ENCODE measurements at places on chromosomes 3 and 15.

DNA sequence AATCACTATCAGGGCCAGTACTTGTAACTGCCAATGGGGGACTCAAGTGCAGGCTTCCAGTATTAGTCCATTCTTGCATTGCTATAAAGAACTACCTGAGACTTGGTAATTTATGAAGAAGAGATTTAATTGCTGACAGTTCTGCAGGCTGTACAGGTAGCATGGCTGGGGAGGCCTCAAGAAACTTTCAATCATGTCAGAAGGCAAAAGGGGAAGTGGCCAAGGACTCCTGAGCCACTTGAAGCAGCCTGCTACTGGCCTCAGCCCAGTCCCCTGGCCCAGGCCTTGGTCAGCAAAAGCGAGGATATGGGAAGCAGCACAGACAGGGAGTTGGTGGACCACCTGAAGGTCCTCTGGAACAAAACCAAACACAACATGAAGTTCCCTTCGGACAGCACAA is 29.2 kb upstream of the OR5K1 start:
- no peak for DNase-seq

DNA sequence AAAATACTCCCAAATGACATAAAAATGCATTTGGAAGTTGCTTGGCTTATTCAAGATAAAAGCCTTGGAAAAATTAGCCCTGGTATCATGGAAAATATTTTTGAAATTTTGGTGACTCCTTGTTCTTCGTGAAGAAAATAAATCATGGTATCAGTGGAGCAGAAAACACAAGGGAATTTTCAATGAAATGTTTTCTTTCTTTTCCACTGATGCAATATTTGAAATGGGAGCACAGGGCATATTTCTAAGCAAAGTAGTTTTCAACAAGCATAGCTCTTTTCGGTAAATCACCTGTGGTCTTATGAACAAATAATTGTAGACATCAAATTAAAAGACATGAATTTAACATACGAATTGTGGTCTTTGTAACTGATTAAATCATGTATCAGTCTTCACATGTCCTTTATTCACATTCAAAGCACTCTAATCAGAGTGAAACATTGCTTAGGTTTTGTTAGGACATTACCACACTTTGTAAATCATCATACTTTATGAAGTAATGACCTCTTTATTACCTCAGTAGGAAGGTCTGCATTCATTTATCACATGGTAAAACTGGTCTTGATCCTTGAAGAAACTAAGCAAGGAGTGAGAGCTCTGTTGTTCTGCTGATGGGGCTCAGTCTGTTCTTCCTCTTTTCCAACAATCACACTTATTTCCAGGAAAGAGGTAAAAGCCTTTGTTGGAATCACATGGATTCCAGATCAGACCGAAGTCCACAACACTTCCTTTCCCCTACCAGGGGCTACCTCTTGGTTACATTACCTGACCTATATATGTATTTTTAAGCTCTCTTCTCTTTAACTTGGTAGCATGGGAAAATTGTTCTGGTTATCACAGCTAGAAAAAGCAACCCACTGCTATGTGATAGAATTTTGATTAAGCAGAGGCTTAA is 413.5 kb upstream of the THBS1 start:
- no peak for DNase-seq

- no peak for DNase-seq
Observed at GRCh38 chr15:94582368-94582767, 351.0 kb downstream of the MCTP2 start.

GRCh38 chr3:179072100-179072438 is 460 bp upstream of the ZMAT3 start:
- peak; percentile 23 for DNase-seq

- DNase-seq: no peak
Observed at GRCh38 chr3:142693136-142693853, 30.5 kb upstream of the TRPC1 start.

DNA sequence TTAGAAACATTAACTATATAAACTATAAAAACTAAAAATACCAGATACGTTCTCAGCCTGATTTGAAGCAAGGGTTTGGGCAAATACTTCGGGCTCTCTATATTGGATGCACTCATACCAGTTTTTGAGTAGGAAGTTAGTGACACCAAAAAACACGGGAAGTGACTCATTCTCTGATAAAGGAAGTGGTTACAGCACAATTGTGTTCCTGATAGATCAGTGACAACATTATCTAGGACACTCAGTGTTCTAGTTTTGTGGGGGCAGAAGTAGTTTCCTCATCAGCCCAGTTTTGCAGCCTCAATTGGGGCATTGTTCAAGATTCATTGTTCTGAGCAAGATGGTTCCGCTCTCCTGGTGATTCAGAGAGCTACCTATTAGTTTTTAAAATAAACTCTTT is 469.6 kb upstream of the DPPA4 start:
- peak; percentile 17 for DNase-seq

DNA sequence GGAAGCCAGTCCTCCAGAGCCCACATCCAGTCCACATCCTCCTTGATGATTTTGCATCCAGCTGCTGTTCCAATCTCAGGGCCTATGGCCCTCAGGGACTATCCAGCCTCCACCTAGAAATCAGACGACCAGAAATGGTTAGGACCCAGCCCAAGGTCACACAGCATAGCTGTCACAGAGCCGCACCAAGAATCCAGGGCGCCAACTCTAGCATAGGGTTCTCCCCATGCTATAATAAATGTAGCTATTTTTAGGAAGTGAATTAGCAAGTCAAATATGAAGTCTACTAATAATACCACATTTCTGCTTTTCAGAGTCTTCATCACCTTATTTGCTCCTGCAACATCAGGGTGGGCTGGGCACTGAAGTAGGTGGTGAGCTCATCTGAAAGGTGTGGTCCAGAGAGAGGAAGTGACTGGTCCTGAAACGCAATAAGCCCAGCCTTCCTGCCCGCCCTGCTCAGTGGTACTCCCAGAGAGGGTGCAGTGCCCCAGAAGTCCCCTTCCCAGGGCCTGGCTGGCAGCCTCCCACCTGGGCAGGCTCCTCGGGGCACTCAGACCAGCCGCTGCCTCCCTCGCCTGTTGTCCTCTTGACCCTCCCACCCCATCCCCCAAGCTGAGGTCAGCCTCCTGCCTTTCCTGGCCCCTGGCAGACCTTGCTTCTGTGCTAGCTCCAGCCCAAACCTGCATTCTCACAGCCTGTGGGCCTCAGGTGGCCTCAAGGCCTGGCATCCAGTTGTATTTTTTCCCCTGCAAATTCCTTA is 17.6 kb upstream of the CYP11A1 start:
- no peak for DNase-seq

DNA sequence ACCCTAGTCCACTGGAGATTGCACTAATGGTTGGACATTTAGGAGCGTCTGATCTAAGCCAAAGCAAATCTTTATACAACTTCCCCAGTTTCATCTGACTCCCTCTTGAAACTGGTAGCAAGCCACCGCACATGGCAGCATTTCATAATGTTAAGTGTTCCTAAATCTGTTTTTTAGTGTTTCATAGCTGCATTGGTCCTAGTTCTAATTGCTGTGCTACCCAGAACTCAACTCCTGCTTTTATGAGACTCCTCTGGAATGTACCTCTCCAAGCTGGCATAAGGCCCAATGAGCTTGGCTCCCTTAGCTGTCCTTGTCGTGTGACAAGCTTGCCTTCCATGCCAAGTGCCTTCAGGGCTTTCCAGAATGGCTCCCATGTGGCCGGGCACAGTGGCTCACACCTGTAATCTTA is 65.3 kb upstream of the FLNB start:
- DNase-seq: no peak

- DNase-seq: no peak
Observed at GRCh38 chr3:197960694-197961581, 921 bp downstream of the LMLN start.

- peak; percentile 18 for DNase-seq
Observed at GRCh38 chr3:172153335-172153861, 114.0 kb downstream of the FNDC3B start.

- no peak for DNase-seq
Observed at GRCh38 chr15:80612118-80612823, 82.8 kb upstream of the ABHD17C start.

GRCh38 chr15:40092256-40092978 is 16.3 kb downstream of the BMF start:
- DNase-seq: no peak

- no peak for DNase-seq
Observed at GRCh38 chr3:89300981-89301380, 193.6 kb downstream of the EPHA3 start.

DNA sequence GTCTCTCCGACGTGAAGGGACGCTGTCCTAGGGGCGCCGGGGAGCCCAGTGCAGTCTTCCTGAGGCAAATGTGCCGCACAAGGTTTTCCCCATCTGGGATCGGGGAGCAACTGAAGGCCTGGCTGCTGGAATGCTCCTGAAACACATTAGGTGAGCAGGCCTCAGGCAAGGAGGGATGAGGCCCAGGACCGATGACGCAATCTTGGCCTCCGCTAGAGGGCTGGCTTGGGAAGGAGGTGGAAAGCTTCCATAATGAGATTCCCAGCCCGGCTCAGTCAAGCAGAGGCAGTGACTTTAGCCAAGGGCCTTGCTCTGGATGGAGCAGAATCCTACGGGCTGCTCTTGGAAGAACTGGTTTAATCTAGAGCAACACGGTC is 50.8 kb downstream of the CPN2 start:
- no peak for DNase-seq

GRCh38 chr15:31285772-31286261 is 40.8 kb upstream of the KLF13 start:
- DNase-seq: no peak

GRCh38 chr3:109553591-109554371 is 216.4 kb upstream of the DPPA4 start:
- no peak for DNase-seq

- no peak for DNase-seq
Observed at GRCh38 chr3:178849199-178849910, 222.3 kb downstream of the ZMAT3 start.

DNA sequence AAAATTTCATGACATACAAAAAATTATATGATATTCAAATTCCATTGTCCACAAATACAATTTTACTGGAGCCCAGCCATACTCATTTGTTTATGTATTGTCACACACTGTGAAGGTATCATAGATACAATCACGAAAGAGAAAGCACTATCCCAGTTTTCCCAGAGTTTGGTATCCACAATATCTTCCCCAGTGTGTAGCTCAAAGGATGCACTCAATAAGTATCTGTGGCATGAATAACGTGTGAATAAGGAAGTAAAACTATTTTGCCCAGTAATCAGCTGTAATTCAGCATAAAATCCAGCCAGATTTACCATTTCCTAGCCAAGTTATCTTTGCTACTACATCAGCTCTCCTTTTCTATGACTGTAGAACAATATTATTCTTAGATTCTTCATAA is 131.3 kb upstream of the KCNMB2 start:
- no peak for DNase-seq

GRCh38 chr3:58216496-58217195 is 5.9 kb upstream of the DNASE1L3 start:
- DNase-seq: no peak

Data from stimulated activated CD8-positive, alpha-beta memory T cell treated with anti-CD3 and anti-CD28 coated beads, Interleukin-4, amount 100 ng/mL, for 1 hour (primary cell).